Stimulated activated CD4-positive, alpha-beta T cell treated with anti-CD3 and anti-CD28 coated beads, Interleukin-12 subunit alpha, Interleukin-12 subunit beta, amount 100 ng/mL, for 4 hours (primary cell): ENCODE measurements at places on chromosomes 1 and 21.
A peak's percentile ranks its signal among the peaks of the same experiment; 100 is the strongest.

DNA sequence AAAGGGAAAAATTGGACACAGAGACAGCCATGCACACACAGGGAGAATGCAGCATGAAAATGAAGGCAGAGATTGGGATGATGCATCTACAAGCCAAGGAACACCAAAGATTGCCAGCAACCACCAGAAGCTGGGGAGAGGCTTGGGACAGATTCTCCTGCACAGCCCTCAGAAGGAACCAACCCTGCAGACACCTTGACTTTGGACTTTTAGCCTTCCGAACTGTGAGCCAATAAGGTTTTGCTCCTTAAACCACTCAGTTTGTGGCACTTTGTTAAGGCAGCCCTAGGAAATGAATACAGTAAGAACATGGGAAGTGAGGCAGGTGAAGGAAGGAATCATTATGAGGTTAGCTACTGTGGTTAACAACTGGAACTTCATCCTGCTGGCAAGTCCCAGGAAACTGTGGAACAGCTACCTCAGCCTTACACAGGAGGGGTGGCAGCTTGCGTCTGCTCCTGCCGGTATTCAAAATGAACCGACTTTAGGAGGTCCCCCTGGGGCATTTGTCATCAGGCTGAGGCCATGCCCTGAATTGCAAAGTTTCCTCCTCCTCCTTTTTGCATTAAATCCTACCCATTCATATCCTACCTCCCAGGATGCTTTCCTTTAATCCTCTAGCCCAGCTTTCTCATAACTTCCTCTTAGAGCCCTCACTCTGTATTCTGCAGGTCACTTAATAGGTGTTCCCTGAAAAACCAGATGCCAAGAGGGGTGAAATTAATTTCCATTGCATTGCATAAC is 15.4 kb downstream of the CD247 start:
- no peak for DNase-seq

- DNase-seq, result no peak
These were observed 109.6 kb upstream of the DPYD start for GRCh38 chr1:98030483-98030882.

GRCh38 chr1:73472810-73473209 is 725.2 kb downstream of the LRRIQ3 start:
- DNase-seq, result no peak

- DNase-seq, result no peak
These were observed 139.1 kb downstream of the KAZN start for GRCh38 chr1:14737561-14738094.

GRCh38 chr1:152878042-152878441 is at the start of gene SMCP:
TSS of gene SMCP (plus strand) at chr1:152878322. CDS start at chr1:152884423, 6,101 bp downstream.
- DNase-seq, result peak; percentile 13

- no peak for DNase-seq
These were observed 109.0 kb downstream of the JAK1 start for GRCh38 chr1:64857347-64857746.
